Activated T-cell treated with anti-CD3 and anti-CD28 coated beads, Interleukin-2, amount 50 U/mL, for 24 hours (primary cell): ENCODE measurements at places on chromosomes 11 and 22.

- DNase-seq = no peak
Measured at GRCh38 chr11:78300108-78300839, 111.6 kb downstream of the USP35 start.

DNA sequence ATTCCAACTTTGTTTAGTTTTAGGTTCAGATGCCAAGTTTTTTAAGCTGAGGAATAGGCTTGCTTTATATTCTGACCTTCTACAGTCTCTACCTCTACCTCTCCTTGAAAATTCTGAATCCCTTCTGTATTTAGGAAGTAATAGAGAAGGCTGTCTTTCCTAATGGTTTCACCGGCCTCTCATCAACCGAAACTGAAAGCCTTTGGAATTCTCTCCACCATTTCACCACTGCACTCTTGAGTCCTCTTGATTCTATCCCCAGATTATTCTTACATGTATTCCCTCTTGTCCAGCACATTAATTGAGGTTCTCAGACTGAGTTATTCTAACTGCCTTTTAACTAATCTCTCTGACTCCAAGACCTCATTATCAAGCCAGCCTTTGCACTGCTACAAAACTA, 67.7 kb upstream of the PICALM start:
- DNase-seq = no peak

- no peak for DNase-seq
Measured at GRCh38 chr11:45754261-45754709, 50.7 kb upstream of the SLC35C1 start.

DNA sequence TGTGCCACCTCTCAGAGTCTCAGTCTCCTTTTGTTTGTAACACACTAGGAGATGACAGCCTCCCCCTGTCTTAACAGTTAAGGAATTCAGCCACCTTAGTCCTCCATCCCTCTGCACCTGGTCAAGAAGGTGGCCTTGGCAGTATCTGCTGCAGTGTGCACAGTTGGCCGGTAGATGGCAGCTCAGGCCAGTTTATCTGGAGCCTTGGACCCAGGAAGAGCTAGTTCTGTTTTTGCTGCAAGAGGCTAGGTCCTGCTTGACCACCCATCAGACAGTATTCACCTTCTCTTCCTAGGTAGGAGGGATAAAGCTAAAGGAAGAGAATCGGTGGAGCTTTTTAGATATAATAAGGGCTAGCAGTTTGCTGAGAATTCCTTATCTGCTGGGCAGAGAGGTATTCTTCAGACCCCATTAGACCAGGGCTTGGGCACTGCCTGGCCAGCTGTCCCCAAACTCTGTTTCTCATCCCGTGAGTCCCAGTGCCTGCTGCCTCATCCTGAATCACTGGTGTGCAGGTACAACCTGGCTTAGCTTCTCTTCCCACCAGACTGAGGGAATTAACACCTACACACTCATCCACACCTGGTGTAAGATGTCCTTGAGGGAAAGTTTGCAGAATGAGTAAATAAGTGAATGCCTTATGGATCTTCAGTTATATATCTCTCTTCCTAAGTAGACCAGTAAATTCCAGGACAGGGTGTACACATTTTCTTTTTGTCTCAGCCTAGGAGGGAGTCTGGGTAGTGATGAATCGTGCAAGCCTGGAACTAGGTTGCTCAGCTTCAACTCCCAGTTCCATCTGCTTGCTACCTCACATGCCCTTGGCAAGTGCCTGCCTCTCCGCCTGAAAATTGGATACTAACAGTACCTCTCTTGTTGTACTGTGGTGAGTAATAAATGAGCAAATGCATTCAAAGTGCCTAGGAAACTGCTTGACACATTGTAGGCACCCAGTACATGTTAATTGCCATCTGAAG, 70.8 kb upstream of the NARS2 start:
- DNase-seq = peak; percentile 73

DNA sequence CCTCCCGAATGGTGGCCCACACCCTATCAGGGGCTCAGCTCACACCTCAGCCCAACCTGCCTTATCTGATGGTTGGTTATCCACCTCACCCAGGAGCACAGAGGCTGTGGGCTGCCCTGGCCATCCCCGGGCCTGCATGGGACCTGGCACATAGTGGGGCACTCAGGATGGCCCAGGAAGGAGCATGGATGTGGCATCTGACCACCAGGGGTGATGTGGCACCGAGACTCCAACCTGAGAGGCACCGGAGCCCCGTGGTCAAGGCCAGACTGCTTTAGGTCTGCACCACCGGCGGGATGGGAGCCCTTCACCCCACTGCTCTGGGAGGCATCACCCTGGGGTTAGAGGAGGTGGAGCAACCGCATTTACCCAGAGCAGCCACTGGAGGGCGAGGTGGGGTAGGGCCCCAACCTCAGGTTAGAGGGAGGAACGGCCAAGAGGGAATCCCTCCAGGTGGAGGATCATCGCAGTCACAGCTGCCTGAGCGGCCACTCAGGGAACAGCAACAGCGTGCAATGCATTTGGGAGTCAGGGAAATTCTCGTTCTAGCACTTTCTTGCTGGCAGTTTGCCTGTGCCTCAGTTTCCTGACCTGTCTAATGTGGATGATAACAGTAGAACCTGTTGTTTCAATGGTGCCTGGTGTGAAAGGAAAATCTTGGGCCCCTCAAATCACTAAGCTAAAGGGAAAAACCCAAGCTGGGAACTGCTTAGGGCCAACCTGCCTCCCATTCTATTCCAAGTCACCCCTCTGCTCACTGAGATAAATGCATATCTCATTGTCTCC, 52.9 kb upstream of the CARS1 start:
- DNase-seq = peak; percentile 58

- no peak for DNase-seq
Measured at GRCh38 chr11:10410106-10410843, 44.8 kb upstream of the AMPD3 start.

- DNase-seq = no peak
Measured at GRCh38 chr11:69504576-69505335, 23.3 kb downstream of the LINC01488 start.

- no peak for DNase-seq
Measured at GRCh38 chr11:32030875-32031503, 59.9 kb upstream of the RCN1 start.

DNA sequence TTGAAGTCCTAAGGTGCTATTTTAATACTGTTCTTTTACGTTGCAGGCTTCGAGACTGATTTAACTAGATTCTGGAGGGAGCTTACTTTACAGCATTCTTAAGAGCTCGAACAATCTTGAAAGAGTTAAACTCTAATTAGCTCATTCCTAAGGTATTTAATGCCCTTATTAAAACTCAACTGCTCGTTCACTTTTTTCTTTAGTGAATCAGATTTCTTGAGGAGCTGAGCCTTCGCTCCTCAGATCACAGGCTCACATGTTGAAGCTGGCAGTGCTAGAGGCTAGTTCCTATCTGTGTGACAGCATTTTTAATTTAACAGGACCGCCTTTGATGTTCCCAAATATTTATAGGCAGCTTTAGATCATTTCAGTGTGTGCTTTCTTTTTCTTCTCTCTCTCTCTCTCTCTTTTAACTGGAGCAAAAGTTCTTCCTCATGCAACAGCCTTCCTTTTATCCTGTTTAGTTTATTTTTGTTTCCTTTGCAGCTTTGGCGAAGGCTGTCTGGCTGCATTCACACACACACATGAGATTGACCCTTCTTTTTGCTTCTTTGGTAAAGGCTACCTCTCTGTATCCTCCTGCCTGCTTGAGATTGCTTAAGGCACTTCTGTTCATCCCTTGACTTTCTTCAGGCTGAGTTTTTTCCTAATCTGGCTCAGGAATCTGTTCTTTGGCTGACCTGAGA, 21.0 kb downstream of the ZNRF3 start:
- no peak for DNase-seq

- no peak for DNase-seq
Measured at GRCh38 chr22:24499706-24500276, 4.7 kb downstream of the UPB1 start.

GRCh38 chr11:128956401-128957201, 13.9 kb upstream of the TP53AIP1 start:
- no peak for DNase-seq

DNA sequence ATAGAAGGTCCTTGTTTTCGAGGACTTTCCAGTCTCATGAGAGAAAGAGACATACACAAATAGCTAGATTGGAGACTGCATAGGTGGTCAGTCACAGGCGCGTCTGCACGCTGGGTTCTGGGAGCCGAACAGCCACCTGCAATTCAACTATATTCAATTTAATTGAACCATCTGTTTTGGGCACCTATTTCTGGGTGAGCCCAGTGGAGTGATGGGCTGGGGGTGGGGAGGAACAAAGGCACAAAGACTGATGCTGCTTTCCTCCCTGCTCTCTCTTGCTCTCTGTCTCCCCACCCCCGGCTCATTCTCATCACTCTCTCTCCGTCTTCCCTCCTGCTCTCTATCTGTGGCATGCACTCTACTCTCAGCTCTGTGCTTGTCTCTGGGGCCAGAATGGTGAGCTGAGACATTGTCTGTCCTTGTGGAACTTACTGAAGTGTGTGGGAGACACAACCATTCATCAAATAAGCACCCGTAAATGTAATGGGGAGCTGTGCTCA, 48.1 kb upstream of the B3GAT1 start:
- DNase-seq = no peak

GRCh38 chr11:7520011-7520942, 6.5 kb downstream of the PPFIBP2 start:
- no peak for DNase-seq

DNA sequence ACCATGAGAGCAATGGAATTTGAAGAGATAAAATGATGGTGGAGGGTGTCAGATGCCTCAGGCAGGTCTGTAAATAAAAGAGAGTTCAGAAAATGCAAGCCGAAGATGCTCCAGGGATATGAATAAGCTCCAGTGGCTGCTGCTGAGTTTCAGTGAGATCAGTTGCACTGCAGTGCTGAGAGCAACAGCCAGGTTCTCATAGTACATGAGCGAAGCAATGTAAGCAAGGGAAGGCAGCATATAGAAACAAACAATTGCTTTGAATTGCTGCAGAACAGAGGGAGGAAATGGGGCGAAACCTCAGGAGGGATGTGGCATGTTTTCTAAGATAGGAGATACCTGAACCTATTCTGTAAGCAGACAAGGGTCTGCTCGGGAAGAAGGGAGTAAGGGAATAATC, 369.5 kb downstream of the AASDHPPT start:
- no peak for DNase-seq

DNA sequence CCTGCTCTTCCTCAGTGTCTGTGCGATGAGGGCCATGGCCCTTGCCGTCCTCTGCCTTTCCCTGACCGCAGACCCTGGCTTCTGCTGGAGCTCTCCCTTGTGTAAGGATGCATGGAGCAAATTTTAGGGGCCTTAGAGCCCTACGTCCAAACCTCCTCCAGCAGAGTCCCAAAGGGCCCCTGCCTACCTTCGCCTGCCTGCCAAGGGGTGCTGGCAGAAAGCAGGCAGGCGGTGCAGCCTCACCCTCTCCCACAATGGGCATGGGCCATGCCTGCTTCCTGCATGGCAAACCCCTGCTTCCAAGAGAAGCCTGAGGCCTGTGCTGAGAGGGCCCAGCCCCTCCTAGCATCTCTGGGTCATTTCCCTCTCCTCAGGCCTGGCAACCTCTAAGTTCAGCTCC, 71.3 kb upstream of the FGF3 start:
- no peak for DNase-seq

- no peak for DNase-seq
Measured at GRCh38 chr11:72111300-72112142, 974 bp downstream of the ANAPC15 start.

DNA sequence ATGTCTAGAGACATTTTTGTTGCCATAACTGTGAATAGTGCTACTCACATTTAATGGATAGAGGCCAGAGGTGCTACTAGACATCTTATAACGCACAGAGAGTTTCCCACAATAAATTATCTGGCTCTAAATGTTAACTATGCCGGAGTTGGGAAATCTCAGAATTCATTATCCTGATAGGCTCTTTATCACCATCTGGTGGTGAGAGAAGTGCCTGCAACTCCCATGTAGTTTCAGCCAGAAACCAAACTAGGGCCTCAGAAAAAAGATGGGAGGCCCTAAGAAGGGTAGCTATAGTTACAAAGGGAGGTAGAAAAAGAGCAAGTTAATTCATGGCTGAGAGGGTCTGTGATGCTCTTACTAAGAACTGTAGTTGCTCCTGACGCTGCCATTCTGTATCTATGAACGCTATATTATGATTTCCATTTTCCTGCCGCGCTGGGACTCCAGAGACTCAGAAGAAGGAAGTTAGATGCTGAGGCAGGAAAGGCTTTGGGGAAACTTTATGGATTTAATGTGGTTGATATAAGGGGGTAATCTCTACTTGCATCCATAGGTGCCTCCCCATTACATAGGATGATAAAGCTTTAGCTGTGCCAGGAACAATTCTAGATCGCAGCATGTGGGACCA, 22.9 kb upstream of the MRPL17 start:
- DNase-seq = no peak

GRCh38 chr22:37330200-37331033, 48.1 kb downstream of the CYTH4 start:
- DNase-seq = no peak
